COLO829 (cell line): ENCODE measurements at places on chromosomes 13 and 19.

- no peak for DNase-seq
Observed at GRCh38 chr13:35140321-35140720, 198.3 kb downstream of the NBEA start.

DNA sequence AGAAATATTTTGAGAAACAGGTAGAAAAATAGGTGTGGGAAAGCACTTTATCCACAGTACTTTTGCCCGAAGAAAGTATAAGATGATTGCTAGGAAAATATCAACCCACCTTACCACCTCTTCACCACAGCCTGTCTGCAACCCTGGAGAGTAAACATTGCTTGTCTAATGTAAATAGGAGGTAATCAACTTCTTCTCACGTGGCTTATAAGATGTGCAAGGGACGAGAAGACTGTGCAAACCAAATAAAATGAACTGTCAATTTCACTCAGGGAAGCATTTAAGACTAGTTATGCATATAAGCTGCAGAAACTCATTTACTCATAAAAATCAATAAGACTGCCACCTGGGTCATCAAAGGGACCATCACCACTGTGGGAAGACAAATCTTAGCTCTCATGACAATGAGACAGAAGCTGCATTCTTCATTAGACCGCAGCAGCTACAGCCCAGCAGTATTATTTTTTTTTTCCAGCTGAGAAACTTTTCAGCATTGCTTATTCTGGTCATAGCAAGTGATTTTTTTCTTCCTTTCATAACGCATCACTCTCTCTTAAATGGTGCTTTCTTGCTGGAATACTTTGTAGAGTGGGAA lies 807.7 kb upstream of the GPC6 start:
- no peak for DNase-seq

DNA sequence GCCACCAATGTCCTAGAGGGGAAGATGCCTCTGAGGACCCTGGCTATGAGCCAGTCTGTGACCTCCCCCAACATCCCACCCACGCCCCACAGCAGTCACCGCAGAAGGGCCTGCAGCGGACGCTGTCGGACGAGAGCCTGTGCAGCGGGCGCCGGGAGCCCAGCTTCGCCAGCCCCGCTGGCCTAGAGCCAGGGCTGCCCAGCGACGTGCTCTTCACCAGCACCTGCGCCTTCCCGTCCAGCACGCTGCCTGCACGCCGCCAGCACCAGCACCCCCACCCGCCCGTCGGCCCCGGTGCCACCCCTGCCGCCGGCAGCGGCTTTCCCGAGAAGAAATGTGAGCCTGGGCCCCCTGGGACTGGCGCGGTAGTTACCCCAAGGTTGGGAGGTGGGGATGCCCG lies 30.6 kb downstream of the DPF1 start:
- no peak for DNase-seq

- no peak for DNase-seq
Observed at GRCh38 chr19:13995878-13996765, 10.0 kb downstream of the RFX1 start.

DNA sequence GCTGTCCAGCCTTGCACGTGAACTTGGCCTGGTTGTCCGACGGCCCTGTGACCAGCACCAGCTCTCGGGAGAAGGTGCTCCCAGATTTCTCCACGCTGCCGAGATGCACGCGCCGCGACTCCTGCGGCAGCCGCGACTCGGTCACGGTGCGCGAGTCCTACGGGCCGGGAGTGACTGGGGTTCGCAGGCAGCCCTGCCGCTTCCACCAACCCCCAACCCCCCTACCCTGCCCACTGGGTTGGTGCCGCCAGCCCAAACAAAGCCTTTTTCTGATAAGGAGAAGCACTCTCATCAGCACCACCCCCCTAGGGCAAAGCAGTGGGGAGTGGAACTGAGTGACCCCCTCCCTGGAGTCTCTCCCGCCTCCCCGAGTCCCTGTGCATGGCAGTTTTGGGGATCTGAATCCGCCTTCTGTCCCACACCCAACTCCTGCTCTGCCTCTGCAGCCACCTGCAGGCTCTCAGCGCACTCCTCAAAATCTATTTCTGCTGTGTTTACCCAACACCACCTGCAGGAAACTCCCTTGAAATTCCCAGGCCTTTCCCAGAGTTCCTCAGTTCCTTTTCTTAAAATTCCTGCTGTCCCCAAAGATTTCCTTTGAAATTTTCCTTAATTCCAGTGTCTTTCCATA lies 6.2 kb downstream of the NPHS1 start:
- DNase-seq = no peak

GRCh38 chr13:113901231-113901630 lies 37.4 kb upstream of the GAS6 start:
- no peak for DNase-seq

DNA sequence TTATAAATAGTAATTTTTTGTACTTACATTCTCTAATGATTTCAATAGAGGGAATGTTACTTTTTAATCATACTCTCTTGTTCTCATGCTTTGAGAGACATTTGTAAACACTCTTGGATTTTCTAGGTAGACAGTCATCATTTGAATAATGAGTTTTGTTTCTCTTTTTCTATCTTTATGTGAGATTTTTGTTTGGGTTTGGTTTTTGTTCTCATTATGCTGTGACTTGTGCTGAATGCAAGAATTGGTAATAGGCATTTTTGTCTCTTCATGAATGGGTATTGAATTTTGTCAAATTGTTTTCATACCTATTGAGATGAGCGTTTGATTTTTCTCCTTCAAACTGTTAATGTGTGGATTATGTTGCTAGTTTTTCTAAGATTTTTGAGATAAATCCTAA lies 56.8 kb upstream of the GPR183 start:
- no peak for DNase-seq

- no peak for DNase-seq
Observed at GRCh38 chr13:47117268-47117667, 220.4 kb upstream of the HTR2A start.

GRCh38 chr19:49217382-49217781 lies 59.8 kb downstream of the TRPM4 start:
- DNase-seq = no peak
